ENCODE measurements at places on chromosomes 3 and 15.
A peak's percentile ranks its signal among the peaks of the same experiment; 100 is the strongest.

- DNase-seq = no peak
Observed at GRCh38 chr15:82183121-82184031, 79.2 kb downstream of the EFL1 start.

- DNase-seq = no peak
Observed at GRCh38 chr3:175077216-175077615, 218.1 kb downstream of the NAALADL2 start.

DNA sequence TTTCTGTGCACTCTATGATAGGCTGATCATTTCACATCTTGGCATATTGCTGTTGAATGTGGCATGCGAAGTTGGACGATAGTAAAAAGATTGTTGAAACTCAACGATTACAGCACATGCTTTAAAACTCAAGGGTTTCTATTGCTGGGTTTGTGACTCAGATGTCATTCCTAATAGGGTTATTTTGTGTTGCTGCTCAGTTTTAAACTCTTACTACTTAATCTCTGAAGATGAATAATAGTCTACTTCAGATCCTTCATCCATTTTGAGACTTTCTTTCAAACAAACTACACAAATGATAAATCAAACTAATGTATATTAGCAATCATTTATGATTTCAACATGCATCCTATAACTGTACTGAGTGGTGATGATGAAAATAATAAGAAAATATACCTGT lies 71.3 kb upstream of the MBNL1 start:
- DNase-seq = no peak

DNA sequence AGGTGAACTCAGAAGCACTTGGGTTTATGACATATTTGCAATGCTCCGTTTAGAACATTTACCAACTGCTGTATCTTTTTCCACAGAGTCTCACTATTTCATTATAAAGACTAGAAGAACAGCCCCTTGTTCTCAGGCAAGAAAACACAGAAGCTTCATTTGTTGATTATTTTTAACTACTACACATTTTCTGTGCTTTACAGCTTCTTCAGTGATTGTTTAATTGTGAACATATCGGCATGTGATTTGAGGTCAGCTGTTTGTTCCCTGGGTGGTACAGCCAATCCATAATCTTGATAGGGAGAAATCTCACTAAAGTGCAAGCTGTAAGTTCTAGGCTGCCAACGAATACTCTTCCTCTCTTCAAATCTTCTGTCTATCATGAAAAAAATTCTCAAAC lies 31.0 kb upstream of the DLG1 start:
- DNase-seq = no peak

- DNase-seq = no peak
Observed at GRCh38 chr3:164486150-164486549, 592.1 kb downstream of the SI start.

DNA sequence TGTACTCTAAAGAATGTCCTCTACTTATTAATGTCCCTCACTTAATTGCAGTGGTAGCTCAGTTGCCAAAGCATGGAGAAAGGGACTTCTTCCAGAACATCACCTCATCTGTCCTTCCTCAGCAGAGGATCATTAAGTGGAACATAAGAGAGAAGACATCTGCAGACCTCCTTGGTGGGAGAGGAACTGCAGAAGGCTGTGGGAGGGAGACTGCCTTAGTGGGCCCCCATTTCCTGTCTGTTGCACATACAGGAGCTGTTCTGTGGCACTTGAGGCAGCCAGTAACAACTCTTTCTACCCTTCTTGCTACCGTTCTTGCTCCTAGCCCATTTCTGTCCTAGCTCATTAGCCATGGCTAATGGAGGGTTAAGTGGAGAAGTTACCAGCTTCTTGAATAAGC lies 33.6 kb downstream of the HPS3 start:
- no peak for DNase-seq

GRCh38 chr3:24435584-24435983 lies 59.1 kb downstream of the THRB start:
- no peak for DNase-seq

DNA sequence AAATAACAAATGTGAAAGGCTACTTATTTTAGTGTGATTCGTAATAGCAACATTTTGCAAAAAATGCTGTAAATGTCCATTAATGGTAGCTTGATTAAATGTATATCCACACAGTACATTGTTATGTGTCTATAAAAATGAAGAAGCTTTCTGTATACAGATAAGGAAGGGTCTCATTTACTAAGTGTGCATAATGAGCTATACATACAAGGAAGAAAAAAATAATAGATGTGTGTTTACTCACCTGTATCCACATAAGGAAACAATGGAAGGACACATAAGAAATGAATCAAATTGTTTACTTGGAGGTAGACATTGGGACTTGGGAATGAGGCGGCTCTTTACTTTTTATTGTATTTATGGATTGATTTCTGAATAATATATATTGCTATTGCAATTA lies 34.9 kb downstream of the MED12L start:
- DNase-seq = peak; percentile 80

DNA sequence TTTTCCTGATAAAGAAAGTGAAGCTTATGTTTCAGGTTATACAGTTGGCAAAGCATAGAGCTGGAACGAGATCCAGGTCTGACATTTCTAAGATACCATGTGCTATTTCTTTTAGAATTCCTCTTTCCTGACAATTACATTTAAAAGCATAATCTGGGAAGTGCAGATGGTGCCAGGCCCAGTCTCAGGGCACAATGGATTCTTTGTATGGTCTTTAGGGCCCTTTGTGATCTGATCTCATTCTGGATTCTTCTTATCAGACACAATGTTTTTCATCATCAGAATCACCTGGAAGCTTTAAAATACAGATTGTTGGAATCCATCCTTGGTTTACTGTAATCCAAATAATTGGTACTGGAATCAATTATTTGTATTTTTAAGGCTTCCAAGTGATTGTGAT lies 18.6 kb upstream of the GLCE start:
- DNase-seq = no peak

- DNase-seq = no peak
Observed at GRCh38 chr3:79751703-79752102, 16.1 kb downstream of the ROBO1 start.

All from DMS153 (cell line).